Activated T-helper 9 cell treated with anti-CD3 and anti-CD28 coated beads, Interleukin-2, amount 50 U/mL, for 16 hours (primary cell): ENCODE measurements at places on chromosomes 5 and 9.

DNA sequence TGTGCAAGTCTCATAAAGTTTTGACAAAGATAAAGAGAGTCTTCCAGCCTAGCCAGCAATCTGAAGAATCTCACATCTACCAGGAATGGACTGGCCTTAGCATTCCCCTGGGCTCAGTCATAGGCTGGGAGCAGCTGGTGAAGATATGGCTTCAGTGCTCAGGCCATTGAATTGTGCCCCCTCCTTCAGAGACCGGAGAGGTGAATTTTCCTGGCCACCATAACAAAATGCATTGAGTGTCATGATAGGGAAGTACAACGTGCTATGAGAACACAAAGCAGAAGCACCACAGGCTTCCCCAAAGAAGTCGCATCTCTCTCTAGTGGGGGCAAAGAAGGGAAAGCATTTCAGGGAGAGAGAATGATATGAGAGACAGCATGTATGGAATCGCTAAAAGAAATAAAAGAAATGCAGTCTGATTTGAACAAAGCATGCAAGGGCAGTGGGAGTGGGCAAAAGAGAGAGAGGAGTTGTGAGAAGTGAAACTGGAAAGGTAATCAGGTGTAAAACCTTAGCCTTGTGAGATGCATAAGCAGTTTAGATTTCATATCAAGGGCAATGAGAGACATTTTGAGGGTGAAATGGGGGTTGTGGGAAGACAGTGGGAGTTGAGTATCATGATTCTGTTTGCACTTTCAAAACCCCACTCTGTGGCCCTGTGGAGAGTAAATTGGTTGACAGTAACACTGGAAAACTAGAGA is 57.1 kb upstream of the NMUR2 start:
- no peak for DNase-seq

DNA sequence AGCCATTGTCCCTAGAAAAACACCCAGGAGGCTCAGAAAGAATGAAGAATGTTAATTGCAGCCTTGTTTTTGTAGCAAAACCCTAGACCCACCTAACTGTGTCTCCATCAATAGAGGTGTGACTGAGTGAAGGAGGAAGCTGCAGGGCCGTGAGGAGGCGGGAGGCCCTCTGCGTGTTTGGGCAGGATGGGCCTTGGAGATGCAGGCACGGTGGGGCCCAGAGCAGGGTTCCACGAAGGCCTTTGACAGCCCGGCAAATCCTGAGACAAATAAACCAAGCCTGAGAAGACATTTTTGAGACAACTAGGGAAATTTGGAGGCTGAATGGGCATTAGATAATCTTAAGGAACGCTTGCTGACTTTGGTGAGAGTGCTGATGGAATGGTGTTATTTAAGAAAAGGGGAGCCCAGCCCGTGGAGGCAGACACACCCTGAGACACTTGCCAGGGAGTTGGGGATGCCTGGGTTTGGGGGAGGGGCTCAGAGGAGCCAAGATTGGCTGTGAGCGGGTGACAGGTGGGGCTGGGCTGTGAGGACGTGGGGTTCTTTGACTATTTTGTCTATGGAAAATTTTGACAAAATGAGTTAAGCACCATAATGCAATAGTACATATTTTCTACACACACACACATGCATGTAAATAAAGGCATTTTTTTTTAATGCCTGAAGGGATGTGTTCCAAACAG is 48.8 kb downstream of the BARX1 start:
- DNase-seq: no peak

- no peak for DNase-seq
Observed at GRCh38 chr5:167766957-167767356, 524.5 kb upstream of the WWC1 start.

GRCh38 chr9:119788921-119789320 is 419.7 kb upstream of the BRINP1 start:
- no peak for DNase-seq

- DNase-seq: no peak
Observed at GRCh38 chr5:139138809-139139208, 59.4 kb downstream of the SIL1 start.

GRCh38 chr5:127583866-127584265 is 65.0 kb upstream of the CTXN3 start:
- no peak for DNase-seq

- DNase-seq: no peak
Observed at GRCh38 chr5:114192108-114192507, 169.8 kb upstream of the KCNN2 start.

GRCh38 chr5:142925795-142926194 is 155.6 kb downstream of the ARHGAP26 start:
- no peak for DNase-seq

DNA sequence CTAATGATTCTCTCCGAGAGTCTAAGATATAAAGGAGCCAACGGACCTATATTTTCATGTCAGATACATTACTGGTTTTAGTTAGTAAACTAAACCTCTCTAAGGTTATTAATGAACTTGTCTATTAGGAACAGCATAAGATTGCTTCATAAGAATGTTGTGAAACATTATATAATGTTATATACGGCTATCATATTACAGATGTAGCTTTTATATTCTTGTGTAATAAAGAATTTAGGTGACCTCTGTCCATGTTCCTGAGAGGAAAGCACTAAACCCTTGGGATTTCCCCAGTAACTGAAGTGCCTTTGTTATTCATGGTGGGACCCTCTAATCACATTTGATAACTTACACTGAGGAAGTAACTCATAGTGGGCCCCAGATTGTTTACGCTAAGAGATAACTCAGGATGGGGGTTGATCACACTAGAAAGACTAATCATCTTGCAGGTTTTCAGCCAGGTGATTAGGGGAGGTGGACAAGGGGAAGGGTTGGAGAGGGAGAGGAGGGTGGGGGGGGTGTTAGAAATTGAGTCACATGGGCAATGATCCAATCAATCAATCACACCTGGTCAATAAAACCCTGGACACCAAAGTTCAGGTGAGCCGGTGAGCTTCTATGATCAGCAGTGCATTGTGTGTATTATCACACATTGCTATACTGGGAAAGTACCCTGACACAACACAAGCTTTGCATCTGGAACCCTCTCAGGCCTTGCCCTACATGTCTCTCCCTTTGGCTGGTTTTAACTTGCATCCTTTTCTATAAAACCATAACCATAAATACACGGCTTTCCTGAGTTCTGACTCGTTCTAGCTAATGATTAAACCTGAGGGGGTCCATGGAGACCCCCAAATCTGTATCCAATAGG is 25.8 kb downstream of the ECPAS start:
- DNase-seq: no peak

DNA sequence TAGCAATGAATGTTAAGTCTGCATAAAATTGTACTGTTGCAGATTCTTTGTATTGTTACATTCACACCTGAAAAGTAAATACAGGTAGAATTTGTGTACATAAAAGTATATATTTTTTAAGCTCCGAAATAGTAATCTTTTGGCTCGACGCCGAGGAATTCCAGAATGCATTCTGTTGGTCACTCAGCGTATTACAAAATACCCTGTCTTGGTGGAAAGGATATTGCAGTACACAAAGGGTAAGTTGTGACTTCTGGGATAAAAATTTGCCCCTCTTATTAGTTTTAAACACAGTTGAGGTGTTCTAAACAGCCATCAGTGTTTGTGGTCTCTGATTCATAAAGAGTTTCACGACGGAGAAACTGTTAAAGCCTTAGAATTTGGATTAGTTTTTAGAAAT is 257.6 kb downstream of the ARHGEF28 start:
- DNase-seq: no peak

DNA sequence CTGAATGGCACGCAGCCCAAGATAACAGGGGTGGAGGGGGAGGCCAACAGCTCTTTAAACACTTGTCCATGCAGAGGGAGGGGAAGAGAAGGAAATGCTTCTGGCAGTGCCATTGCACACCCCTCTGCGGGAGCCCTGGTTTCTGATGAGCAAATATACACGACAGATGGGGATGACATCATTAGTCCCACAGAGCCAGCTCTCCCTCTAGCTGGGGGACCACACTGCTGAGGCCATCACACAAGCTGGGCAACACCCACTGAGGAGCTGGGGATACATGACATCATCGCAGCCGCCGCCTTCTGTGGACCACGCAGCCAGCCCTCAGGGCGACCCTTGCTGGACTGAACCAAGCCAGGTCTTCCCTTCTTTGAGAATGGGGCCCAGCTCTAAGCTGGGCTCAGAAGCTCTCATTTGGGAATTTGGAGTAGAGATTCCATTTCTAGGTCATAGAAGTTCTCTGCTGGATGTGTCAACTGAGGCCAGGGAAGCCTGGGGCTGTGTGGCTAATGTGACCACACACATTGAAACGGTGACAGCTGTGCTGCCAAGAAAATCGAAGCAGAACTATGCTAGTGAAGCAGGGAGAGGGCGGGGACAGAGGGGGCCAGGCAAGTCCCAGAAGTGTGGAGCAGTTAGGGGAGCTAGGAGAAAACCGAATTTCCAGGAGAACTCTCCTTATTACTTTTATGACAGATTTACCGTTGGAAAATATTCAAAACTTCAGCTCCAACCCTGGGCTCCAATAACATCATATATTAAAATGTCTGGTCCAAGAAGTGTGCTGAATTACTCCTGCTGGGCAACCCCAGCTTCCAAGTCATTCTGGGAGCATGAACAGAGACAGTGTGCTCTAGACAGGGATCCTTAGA is 79.5 kb downstream of the PRRT1B start:
- DNase-seq: no peak

GRCh38 chr5:72402381-72402890 is 82.3 kb downstream of the PTCD2 start:
- DNase-seq: no peak

DNA sequence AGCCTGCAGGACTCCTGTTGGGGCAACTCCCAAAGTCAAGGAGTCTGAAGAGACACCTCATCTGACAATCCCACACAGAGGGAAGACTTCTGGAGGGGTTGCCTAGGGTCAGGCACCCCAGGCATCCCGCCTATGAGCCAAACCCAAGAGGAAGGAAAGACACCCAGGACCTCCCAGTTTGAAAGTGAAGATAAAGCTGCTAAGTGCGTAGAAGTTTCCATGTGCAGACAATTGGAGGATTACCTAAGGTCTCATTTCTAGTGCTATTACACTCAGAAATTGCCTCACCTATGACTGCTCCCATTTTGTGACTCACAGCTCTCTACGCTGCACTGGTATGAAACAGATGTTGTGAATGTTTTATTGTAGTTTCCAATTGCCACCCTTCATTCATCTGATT is 322.9 kb downstream of the SLIT3 start:
- no peak for DNase-seq

- no peak for DNase-seq
Observed at GRCh38 chr9:133437753-133438531, 15.8 kb downstream of the ADAMTS13 start.

GRCh38 chr5:873328-873727 is 19.3 kb downstream of the BRD9 start:
- DNase-seq: no peak

GRCh38 chr5:114477816-114478334 is 116.0 kb downstream of the KCNN2 start:
- DNase-seq: no peak

DNA sequence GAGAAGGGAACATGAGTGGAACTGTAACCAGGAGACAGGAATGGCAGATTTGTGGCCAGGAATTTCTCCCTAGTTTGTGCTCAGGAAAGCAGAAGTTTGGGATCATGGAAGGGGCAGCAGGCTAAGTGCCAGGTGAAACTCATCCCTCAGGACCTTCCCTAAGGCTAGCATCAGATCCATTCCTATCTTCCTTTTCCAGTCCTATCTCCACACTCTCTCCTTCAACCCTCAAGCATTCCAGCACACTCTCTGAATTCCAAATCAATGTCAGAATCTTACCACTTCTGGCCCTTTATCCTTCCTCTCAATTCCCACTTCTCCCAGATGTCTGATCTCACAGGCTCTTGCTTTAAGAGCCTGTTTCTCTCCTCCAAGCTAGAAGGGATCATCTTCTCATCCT is 53.2 kb upstream of the GRIA1 start:
- no peak for DNase-seq

- DNase-seq: no peak
Observed at GRCh38 chr5:90807496-90807895, 248.9 kb downstream of the ADGRV1 start.

GRCh38 chr9:36470643-36471290 is 70.7 kb upstream of the RNF38 start:
- DNase-seq: peak; percentile 35

DNA sequence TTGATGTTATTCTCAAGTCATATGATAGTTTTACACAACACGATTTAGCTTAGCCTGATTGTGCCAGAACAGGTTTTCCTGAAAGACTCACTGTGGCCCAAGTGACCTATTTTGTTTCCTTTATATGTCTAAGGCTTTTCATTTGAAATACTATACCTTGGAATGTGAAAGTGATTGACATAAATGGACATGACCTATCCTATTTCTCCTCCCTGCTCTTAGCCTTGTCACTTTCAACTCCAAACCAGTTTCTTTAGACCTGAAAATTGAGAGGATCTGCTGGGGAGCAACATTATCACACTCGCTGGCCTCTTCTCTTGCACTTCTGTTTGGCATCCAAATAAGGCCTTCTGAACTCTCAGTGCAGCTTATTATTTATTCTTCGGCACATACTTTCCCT is 496.8 kb downstream of the MAT2B start:
- DNase-seq: no peak

GRCh38 chr5:94440015-94440414 is 178.4 kb downstream of the KIAA0825 start:
- DNase-seq: no peak

DNA sequence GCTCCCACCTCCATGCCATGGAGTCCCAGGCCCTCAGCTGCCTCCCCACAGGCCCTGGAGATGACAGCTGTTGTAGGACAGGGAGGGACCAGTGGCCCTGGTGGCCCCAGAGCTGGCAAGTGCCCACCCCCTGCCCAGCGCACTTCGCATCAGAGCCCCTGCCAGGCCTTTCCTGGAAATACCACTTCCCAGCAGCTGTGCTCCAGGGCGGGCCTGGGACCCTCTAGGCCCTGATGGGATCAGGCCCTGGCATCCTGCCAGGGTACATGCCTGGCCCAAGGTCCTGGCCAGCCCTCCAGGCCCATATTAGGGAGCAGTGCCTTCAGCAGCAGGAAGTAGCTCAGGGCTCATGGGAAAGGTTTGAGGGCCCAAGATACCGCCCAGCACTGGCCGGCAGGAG is 2.5 kb downstream of the KCNT1 start:
- no peak for DNase-seq

- no peak for DNase-seq
Observed at GRCh38 chr9:72951520-72952380, 1.1 kb downstream of the ALDH1A1 start.

DNA sequence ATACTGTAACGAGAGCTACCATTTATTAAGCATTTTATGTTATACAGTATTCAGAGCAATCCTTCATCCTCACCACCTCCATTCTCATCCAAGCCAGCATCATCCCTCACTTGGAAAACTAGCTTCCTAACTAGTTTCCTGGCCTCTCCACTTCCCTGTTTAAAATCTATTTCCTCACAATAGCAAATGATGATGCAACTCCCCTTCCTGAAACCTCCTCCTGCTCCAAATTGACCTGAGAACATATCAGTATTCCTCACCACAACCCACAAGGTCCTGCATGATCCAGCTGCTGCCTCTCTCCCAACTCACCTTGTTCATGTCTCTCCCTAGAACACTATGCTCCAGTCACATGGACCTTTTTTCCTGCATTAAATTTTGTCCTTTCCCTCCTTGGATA is 4.3 kb upstream of the SLC36A2 start:
- DNase-seq: no peak
